ENCODE measurements at places on chromosomes 5 and 9.

DNA sequence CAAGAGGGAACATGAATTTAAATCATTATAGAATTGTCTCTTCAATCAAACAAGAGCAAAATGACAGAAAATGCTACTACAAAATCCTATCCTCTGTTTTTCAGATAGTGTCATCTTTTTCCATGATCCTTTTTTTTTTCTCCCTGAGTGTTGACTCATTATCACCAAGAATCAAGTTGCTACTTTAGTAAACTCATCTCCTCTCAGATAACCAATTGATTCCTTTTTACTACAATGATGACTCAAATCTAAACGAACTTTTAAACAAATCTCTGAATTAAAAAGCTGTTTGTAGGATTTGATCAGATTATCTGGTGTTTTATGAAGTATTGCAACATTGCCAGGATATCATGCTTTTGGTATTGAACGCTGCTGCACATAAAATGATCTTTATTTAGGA is 23.9 kb upstream of the IL7R start:
- no peak for DNase-seq

DNA sequence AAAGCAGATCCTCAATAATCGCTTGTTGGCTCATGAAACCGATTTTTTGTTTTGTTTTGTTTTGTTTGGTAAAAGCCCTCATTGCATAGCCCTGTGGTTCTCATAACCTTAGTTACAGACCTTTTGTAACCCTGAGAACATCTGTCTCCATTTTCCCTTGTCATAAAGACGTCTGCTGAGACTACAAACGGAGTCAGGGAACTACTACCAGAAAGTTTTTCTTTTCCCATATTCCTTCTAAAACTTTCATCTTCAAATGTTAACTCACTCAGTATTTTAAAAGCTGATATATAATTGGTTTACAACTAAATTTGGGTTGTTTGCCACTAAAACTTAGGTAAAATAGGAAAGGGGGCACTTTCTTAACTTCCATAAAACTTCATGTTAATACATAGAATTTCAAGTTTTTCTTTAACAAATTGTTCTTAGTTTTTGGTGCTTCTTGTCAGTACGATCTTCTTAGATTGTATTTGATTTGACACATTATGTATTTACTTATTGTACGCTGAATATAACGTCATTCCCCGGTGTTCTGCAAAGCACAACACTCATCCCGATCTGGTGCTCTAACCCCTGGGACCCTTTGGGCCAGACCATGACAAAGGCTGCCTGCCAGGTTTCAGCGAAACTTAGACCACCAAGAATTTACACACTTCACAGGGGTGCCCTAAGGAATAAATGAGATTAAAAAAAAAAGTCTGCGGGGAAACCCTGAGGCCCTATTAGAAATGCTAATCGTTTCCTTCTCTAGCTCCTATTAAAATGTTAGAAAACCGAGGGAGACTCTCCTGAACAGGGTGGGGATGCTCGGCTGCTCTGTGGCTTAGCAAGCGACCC is 1.1 kb upstream of the ANP32B start:
- DNase-seq, result no peak

GRCh38 chr5:147911427-147911826 is 5.1 kb upstream of the C5orf46 start:
- no peak for DNase-seq

DNA sequence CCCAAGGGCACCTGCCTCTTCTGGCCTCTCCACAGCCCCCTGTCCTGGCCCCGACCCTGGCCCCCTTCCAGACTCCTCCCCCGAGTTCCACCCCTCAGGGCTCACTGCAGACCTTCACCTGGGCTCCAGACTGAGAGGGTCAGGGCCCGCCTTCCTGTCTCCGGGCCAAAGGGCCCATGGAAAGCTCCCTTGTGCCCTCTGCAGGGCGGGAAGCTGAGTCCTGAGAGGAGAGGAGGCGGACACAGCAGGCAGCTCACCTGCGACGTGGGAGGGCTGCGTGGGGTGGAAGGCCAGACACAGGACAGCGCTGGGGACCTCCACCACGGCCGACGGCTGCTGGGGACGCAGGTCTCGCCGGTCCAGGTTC is 20.6 kb downstream of the DYNC2I2 start:
- DNase-seq, result peak; percentile 33

- DNase-seq, result no peak
These were observed 69.3 kb downstream of the CCDC192 start for GRCh38 chr5:127772531-127772930.

DNA sequence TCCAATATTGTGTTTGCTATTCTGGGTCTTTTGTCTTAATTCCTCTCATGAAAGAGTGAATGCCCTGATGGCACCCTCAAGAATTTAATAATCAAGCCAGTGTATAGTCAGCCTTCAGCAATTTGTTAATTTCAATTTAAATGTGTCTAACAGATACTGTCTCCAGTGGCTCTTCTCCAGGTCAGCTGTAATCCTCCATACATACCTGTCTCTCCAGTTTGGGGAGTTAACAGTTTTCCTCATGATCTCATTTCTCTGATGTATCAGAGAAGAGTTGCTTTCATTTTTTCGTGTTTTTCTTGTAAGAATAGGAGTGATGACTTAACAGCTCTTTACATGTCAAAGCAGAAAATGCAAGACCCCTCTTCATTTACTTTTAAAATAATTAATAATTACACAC is 500.3 kb upstream of the RORB start:
- DNase-seq, result no peak

DNA sequence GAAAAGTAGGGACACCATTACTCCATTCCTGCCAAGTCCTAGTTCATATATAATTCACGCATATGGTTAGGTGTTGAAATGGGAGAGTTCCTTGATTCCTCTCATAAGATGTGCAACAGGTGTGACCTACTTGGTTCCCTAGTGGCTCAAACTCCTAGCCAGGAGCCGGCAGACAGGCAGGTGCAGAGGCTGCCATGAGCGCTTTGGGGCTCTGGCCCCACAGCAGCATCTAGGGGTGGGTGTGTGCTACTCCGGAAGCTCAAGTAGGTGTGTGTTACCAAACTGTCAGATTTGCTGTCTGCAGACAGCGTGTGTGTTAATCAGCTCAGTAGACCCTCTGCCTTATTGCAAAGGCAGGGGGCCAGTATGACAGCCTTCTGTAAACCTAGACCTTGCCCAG is 1652.4 kb upstream of the ACO1 start:
- DNase-seq, result no peak

GRCh38 chr5:91928754-91929521 is 545.8 kb upstream of the ARRDC3 start:
- DNase-seq, result peak; percentile 22

GRCh38 chr9:2144619-2145018 is 129.5 kb downstream of the SMARCA2 start:
- DNase-seq, result no peak

- DNase-seq, result peak; percentile 77
These were observed 830 bp downstream of the TRAF1 start for GRCh38 chr9:120925535-120926396.

DNA sequence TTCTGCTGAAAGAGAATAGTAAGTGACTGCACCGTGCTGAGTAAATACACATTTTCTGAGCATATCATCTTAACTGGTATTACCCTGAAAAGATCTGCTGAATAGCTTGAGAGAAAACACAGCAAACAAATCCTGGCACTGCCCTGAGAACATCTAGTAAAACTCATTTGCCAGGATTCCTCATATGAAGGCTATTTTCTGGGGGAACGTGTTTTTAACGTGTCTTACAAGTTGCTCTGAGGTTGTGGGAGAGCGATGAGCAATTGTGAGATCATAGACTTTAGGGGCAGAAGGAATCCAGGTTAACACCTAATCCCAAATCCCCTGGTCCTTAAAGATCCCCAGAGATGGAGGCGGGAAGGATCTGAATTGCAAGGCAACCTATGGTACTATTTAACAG is 331.9 kb upstream of the RFX3 start:
- no peak for DNase-seq

GRCh38 chr9:114115654-114116125 is 16.6 kb upstream of the KIF12 start:
- no peak for DNase-seq

- DNase-seq, result no peak
These were observed 41.2 kb upstream of the FLT4 start for GRCh38 chr5:180690562-180690961.

DNA sequence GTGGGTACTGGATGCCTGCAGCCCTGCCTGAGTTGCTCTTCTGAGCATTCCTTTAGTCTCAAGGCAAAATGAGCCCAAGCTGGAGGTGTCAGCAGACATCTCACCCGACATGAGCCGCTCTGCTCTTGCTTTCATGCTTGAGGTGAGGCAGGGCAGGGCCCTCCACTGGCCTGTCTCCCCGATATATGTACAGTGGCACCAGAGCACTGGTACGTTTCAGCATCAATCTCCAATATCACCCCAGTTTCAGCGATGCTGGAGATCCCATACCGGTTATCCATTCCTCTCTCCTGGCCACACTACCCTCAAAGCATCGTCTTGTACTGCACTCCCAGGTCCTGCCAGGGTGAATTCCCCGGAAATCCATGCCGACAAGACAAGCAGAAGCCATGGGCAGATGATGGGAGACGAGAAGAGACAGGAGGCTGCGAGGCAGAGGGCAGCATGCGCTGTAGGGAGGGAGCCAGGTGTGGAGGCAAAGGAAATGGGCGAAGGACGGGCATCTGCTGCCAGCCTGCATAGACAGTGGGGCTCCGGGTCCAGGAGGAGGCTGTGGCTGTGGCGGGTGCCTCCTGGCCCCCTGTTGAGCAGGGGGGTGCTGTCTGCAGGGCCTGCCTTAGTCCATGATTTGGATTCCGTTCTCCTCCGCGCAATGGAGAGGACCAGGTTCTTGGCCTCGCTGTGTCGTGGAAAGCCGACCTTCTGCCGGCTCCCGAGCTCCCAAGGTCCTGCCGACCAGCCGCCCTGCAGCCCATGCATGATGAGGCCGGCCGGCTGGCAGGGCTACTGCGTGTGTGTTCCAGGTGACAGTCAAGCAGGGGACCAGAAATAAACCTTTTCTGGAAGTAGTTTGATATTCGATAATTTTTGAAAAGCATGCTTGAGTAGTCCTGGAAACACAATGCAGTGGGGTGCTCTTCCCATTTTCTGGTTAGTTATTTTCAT is 152.2 kb upstream of the IRX2 start:
- DNase-seq, result no peak

DNA sequence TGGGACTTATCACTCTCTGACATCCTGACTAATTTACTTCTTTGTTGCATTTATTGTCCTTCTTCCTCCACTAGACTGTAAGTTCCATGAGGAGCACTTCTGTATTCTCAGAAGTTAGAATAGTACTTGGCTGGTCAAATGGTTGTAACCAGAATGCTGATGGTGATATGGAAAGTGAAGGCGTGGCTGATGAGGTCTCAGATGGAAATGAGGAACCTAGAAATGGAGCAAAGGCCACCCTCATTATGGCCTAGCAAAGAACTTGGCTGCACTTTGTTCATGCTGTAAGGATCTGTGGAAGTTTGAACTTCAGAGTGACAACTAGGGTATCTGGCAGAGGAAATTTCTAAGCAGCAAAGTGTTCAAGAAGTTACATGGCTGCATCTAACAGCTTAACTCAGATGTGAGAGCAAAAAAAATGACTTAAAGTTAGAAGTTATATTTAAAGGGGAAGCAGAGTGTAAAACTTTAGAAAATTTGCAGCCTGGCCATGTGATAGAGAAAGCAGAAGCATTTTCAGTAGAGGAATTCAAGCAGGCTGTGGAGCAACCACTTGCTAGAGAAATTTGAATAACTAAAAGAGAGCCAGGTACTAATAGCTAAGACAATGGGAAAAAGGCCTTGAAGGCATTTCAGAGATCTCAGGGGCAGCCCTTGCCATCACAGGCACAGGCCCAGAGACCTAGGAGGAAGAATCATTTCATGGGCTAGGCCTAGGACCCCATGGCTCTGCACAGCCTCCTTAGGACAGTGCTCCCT is 14.9 kb upstream of the SLC22A5 start:
- no peak for DNase-seq

- no peak for DNase-seq
These were observed 50.0 kb upstream of the LRRTM2 start for GRCh38 chr5:138925090-138925635.

DNA sequence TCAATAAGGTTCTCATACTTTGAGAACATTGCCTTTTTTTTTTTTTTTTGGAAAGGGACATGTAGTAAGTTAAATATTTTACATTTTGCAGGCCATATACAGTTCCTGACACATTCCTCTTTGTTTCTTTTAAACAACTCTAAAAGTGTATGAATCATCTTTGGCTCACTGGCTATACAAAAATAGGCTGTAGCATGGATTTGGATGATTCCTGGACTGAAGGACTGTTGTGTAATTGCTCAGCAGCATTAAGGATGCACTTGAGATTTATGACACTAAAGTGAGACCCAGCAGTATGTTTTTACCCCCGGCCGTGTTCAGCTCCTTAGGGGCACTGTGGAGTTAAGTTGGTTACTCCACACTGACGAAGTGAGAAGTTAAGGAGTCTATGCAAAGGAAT is 41.3 kb downstream of the VPS13A start:
- no peak for DNase-seq

DNA sequence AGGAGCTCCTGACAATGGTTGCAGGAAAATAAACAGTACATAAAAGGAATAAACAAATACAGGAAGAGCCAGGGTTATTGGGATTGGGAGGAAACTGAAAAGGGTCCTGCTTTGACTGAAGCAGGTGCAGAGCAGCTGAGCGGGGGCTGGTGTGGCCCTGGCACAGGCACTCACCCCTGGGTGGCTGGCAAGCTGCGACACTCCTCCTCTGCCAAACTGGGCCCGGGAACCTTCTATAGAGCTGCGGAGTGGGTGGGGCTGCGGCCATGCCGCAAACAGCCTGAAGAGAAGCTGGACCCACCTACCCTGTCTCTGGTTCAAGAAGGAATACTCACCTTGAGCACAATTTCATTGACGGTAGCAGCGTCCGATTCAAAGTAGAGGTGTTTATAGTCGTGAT is 182.5 kb downstream of the GAPVD1 start:
- no peak for DNase-seq

DNA sequence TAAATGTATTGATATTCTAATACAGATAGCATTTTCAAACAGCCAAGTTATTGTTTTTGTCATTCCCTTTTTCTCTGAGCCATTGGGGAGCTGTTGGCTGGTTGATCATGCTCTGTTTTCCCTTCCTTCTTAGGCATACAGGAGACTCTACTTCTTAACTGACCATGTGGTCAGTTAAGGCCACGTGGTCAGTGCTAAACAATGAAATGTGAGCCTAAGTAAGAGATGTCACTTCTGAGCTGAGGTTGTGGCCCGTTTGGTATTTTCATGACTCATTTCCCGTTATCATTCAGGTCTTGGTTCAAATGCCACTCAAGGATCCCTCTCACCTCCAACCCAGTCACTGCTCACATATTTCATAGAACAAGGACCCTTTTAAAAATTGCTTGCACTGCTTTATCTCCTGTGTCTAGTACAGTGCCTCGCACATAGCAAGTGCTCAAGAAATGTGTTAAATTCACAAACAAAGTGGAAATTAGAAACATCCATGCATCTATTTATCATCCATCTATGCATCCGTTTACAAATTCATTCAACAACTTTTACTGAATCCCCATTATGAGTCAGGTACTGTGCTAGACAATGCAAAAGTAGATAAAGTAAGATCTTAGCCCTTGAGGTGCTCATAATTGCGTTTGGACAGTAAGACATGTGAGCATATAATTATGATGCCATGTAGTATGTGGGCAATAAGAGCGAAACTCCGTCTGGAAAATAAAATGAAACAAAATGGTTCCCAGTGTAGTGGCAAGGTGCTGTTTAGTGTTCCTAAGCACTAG is 50.7 kb downstream of the ARRDC3 start:
- peak; percentile 82 for DNase-seq
